NCI-H82 (cell line): ENCODE measurements at places on chromosomes 7 and 10.

GRCh38 chr7:2204446-2204845 lies 28.3 kb downstream of the MAD1L1 start:
- DNase-seq = no peak

GRCh38 chr10:42638821-42639270 lies 476 bp upstream of the ZNF33B start:
- DNase-seq = no peak

DNA sequence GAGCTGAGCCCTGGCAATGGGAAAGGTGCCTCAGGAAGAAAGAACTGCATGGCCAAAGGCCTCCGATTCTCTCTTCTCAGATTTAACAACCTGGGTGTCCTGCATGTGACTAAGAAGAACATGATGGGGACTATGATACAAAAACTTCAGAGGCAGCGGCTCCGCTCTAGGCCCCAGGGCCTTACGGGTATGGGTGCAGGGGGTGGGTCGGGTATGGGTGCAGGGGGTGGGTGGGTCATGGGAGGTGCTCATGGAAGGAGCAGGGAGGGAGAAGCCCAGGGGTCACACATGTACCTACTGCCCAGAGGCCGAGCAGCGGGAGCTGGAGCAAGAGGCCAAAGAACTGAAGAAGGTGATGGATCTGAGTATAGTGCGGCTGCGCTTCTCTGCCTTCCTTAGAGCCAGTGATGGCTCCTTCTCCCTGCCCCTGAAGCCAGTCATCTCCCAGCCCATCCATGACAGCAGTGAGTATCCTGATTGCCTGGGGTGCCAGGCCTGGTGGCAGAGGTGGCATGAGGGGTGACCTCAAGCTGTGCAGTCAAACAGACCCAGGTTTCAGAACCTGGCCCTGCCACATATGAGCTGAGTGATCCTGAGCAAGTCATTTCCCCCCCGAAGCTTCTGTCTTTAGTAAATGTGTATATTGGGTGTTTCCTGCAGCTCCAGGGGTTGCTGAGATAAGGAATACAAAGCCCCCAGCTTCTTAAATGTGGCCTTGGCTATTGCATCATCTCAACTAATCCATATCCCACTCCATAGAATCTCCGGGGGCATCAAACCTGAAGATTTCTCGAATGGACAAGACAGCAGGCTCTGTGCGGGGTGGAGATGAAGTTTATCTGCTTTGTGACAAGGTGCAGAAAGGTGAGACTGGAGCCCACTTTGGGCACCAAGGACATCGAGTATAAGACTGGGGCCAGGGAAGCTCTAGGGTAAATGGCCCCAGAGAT lies 2.0 kb downstream of the NFKB2 start:
- no peak for DNase-seq

- no peak for DNase-seq
Observed at GRCh38 chr10:78925800-78926319, 142.9 kb upstream of the ZMIZ1 start.

DNA sequence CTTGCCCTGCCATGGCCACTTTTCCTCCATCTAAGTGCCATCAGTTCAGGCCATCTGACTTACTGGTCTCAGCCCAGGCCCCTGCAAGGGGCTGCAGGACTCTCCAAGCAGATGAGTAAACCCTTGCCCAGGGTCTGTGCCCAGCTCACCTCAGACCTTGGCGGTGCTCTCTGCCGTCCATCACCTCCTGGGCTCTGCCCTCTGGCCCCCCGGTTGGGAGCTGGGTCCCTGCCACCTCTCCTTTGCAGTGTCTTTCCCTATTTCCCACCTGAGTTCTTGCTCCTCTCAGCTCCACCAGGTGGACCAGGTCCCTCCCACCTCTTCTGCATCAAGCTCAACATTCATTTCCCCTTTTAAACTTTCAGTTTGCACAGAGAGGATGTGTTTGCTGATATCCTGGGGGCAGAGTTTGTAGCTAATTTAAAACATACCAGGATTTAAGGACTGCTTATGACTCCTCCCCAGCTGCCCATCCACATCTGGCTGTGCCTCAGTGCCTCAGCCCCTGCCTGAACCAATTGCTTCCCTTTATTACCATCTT lies 135.5 kb downstream of the SLIT1 start:
- no peak for DNase-seq

DNA sequence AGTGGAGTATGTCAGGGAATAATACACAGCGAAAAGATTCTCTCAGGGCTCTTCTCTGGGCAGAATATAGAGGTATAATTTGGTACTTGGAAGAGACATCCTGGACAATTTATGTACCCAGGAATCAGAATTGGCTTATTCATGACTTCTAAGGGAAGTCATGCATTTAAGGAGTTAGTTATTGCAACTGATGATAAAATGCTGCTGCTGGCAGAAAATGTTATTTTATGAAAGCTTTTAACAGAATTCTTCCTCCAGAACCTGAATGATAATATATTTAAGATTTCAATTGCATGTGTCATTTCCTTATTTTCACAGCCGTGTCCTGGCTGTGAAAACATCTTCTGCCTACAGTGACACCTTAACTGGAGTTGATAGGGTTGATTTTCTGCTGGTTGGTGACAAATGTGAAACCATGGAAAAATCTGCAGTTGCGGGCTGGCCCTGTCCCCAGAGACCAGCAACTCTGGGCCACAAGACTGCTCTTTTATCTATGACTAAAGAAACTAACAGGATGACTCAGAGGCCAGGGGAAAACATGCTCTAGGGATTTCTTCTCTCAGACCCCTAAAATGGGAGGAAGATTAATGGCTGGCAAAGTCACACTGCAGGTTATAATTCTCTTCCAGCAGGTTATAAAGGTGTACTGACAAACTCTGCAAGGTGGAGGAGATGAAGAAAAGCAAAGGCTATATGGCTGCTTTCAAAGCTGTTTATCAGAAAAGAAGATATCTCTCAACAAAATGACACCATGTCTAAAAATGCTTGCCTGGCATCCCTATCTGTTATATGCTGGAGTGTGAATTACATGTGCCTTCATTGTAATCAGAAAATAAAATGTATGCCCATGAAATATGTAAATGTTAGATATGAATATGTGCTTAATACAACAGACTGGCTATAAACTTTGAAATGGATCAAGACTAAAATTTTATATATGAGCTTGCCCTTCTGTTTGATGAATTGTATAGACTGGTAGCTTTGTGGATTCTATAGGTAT lies 12.1 kb upstream of the TRUB1 start:
- DNase-seq = no peak

GRCh38 chr10:120802935-120803334 lies 48.2 kb upstream of the WDR11 start:
- DNase-seq = no peak

- no peak for DNase-seq
Observed at GRCh38 chr7:15801551-15801950, 115.1 kb upstream of the MEOX2 start.

- DNase-seq = no peak
Observed at GRCh38 chr7:12926206-12926605, 238.8 kb downstream of the ARL4A start.
